ENCODE measurements at places on chromosomes 1 and 21.

DNA sequence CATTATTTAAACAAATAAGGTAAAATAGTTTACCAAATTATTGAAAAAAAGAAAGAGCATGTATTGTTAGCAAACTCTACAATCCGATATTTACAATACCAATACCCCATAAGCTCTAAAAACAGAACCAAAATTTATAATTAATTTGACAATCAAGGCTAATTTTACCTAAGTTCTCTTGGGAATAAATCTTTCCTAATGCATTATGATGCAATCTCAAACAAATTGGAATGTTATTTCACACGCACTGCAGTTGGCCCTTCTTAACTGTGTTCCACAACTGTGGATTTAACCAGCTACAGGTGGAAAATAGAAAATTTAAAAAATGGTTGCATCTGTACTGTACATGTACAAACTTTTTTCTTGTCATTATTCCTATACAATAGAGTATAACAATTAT lies 300.1 kb downstream of the BRINP3 start:
- no peak for DNase-seq

DNA sequence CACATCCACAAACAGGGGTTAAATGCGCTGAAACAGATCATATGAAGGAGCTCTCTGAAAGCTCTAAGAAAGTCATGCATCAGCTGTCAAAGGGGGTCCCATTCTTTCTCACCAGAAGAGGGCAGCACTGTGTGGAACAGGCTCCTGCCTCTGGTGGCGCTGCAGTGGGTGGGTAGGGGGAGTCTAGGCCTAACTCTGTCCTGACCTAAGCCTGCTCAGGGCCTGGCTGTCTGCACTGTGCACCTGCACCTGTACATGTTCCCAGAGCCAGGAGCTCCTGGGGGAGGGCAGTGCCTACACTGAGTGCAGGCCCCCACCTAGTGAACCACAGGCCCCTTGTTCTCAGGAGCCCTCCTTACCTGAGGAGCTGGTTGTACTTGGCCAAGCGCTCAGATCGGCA lies 16.0 kb downstream of the ENO1 start:
- no peak for DNase-seq

DNA sequence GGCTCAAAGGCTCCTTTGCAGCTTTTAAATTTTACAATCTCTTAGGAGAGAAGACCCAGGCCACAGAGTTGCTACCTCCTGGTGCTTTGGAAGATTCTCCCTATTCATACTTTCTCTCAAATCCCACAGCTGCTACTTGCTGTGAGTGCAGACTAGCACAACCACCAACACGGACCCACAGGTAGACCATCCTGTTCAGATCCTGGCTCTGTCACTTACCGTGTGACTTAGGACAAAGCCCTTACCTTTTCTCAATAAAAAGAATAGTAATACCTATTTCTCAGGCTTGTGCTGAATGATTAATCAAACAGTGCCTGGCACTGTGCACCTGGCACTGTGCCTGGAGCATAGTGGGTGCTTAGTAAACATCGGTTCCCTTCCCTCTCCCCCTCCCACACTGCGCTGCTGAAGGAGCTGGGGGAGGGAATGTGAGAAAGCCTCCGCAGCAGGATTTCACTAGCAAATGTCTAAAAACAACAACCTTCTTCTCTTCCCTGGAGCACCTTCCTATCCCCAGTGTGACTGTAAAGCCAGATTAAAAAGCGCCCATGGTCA lies 81.7 kb downstream of the PGM1 start:
- DNase-seq, result no peak

- DNase-seq, result no peak
Measured at GRCh38 chr1:197677752-197678295, 97.5 kb downstream of the DENND1B start.

DNA sequence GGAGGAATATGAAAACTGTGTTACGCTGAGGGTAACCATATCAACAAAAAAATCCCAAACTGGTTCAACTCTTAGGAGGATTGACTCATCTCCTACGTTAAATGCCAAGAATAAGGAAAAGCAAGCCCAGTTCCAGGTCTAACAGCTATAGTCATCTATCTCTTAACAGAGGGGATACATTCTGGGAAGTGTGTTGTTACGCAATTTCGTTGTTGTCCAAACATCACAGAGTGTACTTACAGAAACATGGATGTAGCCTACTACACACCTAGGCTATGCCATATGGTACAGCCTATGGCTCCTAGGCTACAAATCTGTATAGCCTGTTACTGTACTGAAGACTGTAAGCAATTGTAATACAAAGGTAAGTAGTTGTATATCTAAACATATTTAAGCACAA lies 23.2 kb upstream of the LRRC52 start:
- no peak for DNase-seq

- peak; percentile 11 for DNase-seq
Measured at GRCh38 chr1:23742670-23743286, 493 bp upstream of the ELOA start.

DNA sequence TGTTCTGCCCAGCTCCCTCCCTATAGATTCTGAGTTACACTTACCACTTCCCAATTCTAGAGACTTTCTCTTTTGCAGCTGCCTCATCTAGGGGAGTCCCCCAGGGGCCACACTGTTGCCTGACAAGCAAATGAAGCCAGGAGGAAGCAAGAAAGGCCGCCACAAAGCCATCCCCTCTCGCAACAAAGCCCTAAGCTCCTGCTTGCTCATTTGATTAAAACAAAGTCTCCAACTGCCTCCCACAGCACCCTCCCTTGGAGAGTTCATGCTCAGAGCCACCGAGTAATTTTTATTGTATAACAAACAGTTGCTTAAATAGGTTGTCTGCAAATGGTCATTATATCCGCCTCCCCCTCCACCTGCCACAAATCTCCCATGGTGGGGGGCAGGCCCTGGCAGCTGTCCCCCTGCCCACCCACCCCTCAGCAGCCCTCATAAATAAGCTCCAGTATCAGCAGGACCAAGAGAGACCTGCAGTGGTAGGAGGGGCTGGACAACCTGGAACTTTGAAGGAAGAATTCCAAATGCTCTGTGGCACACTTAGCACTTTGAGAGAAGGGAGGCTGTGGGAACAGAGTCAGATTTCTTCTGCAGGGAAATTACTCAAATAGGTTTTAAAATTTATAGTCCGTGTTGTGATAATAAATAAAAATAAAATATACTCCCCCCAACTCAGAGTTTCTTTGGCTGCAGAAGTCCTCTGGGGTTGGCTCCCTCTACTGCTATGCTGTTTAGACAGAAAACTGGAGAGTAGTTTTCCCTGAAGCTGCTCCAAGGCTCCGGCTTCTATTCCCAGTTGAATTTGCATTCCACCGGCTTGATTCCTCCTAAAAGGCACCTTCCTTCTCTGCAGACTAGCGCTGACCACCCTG lies 237.5 kb downstream of the TTLL7 start:
- DNase-seq, result no peak

DNA sequence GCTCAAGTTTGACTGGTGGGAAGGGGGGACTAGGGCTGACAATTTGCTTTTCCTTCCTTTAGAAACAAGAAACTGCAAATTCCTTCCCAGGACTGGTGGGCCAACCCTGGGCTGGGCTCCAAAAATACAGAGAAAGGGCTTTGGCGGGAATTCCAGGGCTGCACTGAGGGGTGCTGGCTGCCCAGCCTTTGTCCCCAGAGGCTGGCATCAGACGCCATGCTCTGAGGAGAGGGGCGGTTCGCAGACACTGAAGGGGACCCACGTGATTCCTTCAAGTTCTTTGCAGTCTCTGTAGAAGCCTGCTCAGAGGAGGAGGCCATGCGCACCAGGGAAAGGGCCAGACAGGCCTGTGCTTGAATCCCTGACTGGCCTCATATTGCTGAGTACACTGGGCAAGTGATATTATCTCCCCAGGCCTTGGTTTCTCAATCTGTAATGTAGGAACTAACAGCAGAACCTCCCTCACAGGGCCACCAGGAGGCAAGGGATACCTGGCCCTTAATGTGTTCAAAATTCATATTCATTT lies 119.5 kb downstream of the EPHB2 start:
- DNase-seq, result no peak

DNA sequence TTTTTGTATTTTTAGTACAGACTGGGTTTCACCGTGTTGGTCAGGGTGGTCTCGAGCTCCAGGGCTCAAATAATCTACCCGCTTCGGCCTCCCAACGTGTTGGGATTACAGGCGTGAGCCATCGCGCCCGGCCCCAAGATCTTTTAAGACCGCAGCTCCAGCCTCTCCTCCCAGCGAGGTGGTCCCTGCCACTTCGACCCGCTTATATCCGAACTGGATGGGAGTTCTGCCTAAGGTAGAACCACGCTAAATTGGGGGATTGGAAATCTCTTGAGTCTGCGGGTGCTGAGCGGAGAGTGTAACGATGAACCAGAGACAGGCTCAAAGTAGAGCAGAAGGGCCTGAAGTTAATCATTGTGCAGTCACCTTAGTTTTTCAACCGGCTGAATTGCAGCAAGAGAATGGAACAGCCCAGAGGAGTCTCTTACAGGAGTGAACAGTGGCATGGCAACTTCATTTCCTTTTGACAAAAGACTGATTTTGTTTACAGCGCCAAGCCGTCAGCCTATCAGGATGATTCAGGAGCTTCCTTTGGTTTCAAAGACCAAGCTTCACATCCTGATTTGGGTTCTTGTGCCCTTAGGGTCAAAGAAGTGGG lies 726 bp upstream of the CYB5R1 start:
- DNase-seq, result no peak

DNA sequence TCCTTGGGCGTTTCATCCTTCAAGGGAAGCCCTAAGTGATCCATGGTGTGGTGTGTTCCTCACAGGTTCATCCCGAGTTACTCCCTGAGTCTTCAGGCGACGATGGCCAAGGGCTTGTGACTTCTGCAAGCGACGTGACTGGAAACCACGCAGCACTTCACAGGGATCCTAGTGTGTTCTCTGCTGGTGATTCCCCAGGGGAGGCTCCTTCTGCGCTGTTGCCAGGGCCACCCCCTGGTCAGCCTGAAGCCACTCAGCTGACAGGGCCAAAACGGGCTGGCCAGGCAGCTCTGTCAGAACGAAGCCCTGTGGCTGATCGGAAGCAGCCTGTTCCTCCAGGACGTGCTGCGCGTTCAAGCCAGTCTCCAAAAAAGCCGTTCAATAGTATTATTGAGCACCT lies 71.5 kb downstream of the VPS26C start:
- DNase-seq, result no peak

DNA sequence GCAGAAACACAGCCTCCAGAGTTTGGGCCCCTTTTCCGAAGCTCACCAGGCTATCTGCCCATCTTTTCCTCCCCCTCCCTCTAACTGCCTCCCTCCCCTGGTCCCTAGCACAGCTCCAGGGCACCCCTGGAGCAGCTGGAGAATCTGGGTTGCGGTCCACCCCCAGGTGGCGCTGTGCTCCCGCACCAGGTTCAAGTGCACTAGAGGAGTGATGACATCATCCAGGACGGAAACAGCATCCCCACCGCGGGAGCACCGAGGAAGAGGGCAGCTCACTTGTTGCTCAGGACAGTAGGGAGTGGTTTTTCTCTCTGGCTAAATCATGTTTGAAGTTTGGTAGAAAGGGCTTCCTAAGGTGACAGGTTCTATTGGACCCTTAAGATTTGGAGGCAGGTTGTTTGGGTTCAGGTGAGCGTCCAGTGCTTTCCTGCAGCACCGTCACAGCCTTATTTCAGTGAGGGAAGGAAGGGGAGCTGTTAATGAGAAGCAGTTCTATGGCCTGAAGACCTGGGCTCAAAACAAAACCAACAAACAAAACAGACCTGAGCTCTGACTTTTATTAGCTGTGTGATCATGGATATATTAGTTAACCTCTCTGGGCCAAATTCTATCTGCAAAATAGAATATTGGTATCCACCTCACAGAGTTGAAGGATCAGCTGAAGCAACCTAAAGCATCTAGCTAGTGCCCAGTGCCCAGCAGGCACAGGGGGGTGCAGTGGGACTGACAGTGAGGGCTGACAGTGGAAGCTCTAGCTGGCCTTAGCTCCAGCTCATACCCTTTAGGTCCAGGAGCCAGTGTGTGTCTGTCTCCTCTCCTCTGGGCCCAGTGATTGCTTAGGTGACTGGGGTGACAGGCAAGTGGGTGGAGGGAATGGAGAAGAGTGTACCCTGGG lies 7.5 kb downstream of the SHISA4 start:
- DNase-seq, result peak; percentile 58

- DNase-seq, result no peak
Measured at GRCh38 chr1:198175423-198176170, 18.8 kb downstream of the NEK7 start.

- DNase-seq, result no peak
Measured at GRCh38 chr1:157948312-157949073, 45.0 kb upstream of the KIRREL1 start.

DNA sequence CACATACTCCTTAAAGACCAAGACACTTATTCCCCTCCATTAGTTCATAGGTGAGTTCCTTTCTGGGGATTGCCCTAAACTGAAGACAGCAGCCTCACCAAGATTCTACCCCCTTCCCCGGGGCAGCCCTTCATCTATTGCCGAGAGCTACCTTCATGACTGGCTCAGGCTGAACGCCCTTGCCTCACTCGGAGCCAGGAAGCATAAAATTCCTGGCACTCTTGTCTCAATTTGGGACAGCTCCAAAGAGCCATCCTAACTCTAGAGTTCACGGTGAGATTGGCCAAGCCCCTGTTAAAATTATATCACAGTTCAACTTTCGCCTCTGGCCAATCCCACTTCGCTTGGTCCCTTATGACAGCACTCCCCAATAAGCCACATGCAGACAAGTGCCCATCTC lies 113.0 kb upstream of the PROX1 start:
- no peak for DNase-seq

DNA sequence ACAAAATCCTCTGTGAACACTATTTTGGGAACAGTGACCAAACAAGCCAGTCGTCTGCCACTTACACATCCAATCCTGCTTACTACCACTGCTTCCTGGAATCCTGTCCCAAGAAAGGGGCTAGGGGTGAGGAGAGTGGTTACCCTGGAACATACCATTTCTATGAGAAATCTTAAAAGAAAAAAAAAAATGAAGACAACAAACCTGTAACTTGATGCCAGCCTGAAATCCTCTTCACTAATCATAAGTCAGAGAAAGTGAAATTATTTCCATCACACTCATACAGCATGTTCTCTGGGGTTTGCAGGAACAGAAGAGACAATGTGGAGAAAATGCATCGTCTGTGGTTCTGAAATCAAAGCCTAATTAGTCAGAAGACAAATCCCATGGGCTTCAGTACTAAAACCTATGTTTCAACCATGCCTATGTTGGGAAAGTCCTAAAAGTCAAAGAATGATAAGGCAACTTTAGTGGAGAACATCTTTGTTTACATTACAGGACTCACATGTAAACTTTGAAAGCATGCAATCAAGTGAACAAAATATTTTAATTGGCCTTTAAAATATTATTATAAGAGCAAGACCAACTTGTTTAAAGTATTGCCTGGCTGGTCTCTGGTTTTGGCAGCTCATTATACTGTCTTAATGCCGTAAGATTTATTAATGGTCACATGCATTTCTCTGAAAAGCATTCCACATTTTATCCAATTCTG lies 220.7 kb downstream of the LTN1 start:
- no peak for DNase-seq

DNA sequence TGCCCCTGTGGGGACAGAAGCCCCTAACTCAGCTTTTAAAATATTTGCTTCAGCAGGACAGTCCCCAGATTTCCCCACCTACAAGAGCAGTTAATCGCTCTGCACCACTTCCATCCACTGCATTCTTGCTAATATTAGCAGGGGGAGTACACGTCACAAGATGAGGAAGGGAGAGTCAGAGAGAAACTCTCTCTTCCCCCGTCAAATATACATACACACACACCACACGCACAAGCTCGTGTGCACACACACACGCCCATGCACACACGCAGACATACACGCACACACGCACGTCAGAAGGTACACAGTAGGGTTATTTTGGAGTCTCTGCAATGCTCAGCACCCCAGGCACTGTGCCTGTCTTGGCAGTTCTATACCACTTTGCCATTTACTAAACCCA lies 2.1 kb downstream of the CLCA1 start:
- DNase-seq, result no peak

- no peak for DNase-seq
Measured at GRCh38 chr21:36156815-36157670, at the start of gene DOP1B. DOP1B (plus strand) TSS chr21:36156824; CDS start chr21:36164734, 7,910 bp downstream.

- DNase-seq, result no peak
Measured at GRCh38 chr1:96559181-96559580, 162.4 kb upstream of the PTBP2 start.
